Bronchial smooth muscle cell (primary cell): ENCODE measurements at places on chromosomes 2 and 18. TPM values are rescaled to one million over a fixed set of nuclear protein-coding genes. Genes with fewer than 3 reads are reported as not detected.

Gene RAB27B
- 0.52 and 38.5 TPM in 2 replicates for total RNA-seq

Gene STPG4
- total RNA-seq: 0.16 TPM in 1 of 2 replicates, not detected in the other

Gene DCC
- 0.52 and 3.3 TPM in 2 replicates for total RNA-seq

Gene CHRND
- total RNA-seq: not detected in 2 replicates

Gene GYPC
- 93.3 and 148 TPM in 2 replicates for total RNA-seq

Gene HOXD8
- not detected in 2 replicates for total RNA-seq

Gene RFTN2
- total RNA-seq: 3.6 and 15.1 TPM in 2 replicates

Gene CCDC74A
- total RNA-seq: 7.9 and 9.3 TPM in 2 replicates
